ENCODE measurements at places on chromosomes 7 and 10. TPM values are rescaled to one million over a fixed set of nuclear protein-coding genes. Genes with fewer than 3 reads are reported as not detected.

SORCS1 gene
- not detected for total RNA-seq

ZNF467 gene
- 1.1 TPM for total RNA-seq

SYT15B gene
- total RNA-seq, result 3.6 TPM

KCND2 gene
- total RNA-seq, result not detected

THSD7A gene
- 1.4 TPM for total RNA-seq

CDHR3 gene
- 4.1 TPM for total RNA-seq

FOXI2 gene
- not detected for total RNA-seq

ENTPD1 gene
- 0.07 TPM for total RNA-seq

VGF gene
- total RNA-seq, result 20.1 TPM

GIMAP5 gene
- not detected for total RNA-seq

PHTF2 gene
- total RNA-seq, result 14.2 TPM

GSDME gene
- 45.2 TPM for total RNA-seq

CYP3A5 gene
- 1.1 TPM for total RNA-seq

CTAGE8 gene
- not detected for total RNA-seq

SPDYE8 gene
- total RNA-seq, result not detected

LAMB1 gene
- 104 TPM for total RNA-seq

HOXA11 gene
- 0.67 TPM for total RNA-seq

CRHR2 gene
- total RNA-seq, result 0.02 TPM

LEP gene
- total RNA-seq, result not detected

RELN gene
- 0.05 TPM for total RNA-seq

OGDH gene
- total RNA-seq, result 28.1 TPM

ZFAND2A gene
- total RNA-seq, result 50.3 TPM

LGI1 gene
- not detected for total RNA-seq

BICC1 gene
- total RNA-seq, result 25.8 TPM

ITPRID1 gene
- not detected for total RNA-seq

All from A549 treated with AZD2906 at 1 μM for 4 hours (cell line).